Effector CD4-positive, alpha-beta T cell (primary cell): ENCODE measurements at places on chromosomes 11 and 22.
A peak's percentile ranks its signal among the peaks of the same experiment; 100 is the strongest.

DNA sequence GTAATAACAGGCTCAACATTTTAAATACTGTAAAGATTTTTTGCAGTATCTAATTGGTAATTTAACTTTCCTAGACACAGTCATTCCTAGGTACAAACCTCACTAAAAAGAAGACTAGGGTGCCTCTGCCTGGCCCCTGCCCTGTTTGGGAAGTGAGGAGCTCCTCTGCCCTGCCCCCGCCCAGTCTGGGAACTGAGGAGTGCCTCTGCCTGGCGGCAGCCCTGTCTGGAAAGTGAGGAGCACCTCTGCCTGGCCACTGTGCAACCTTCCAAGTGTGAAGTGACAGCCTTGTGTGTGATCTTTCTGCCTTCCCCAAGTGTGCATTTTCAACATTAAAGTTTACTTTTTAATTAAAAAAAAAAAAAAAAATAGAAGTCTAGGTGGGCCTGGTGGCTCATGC is 4.2 kb downstream of the CHORDC1 start:
- DNase-seq: no peak

DNA sequence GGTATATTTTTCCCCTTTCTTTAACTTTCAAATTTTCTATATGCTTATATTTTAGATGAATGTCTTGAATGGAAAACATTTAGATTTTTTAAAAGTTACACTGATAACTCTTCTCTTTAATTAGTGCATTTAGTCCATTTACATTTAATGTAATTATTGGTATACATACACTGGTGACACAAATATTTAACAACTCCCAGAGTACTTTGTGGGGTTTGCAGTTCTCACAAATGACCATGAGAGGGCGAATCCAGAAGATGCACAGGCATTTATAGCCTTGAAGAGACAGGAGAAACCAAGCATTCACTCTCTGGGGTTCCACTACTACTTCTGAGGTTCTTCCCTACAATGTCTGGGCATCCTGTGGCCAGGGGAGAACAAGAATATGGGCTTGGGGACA is 125.1 kb downstream of the TIMP3 start:
- DNase-seq: no peak

DNA sequence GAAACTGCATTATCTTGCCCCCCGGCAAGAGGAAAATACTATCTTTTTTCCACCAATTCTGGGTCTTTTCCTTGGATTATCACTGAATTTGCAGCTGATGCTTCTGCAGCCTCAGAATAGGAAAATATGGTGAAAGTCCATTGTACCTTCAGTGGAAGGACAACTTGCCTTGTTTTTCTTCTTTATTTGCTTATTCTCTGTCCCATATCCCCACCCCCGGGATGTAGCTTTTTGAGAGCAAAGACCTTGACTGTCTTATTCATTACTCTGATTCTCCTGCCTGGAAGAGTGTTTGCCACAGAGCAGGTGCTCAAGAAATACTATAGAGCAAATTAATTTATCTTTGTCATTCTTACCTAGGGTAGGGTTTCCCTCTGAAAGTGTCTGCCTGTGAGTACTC is 29.5 kb downstream of the UBASH3B start:
- no peak for DNase-seq

GRCh38 chr22:49549256-49550140 is 278.2 kb downstream of the BRD1 start:
- no peak for DNase-seq

GRCh38 chr11:65558930-65559509 is 861 bp upstream of the LTBP3 start:
- DNase-seq: no peak

- DNase-seq: peak; percentile 75
These were observed at the start of gene FDX1 for GRCh38 chr11:110429731-110430266. TSS of gene FDX1 (plus strand) at chr11:110429948. CDS start at chr11:110430121, 173 bp downstream.

- DNase-seq: no peak
These were observed 52.2 kb downstream of the IRAG1 start for GRCh38 chr11:10641177-10641911.

DNA sequence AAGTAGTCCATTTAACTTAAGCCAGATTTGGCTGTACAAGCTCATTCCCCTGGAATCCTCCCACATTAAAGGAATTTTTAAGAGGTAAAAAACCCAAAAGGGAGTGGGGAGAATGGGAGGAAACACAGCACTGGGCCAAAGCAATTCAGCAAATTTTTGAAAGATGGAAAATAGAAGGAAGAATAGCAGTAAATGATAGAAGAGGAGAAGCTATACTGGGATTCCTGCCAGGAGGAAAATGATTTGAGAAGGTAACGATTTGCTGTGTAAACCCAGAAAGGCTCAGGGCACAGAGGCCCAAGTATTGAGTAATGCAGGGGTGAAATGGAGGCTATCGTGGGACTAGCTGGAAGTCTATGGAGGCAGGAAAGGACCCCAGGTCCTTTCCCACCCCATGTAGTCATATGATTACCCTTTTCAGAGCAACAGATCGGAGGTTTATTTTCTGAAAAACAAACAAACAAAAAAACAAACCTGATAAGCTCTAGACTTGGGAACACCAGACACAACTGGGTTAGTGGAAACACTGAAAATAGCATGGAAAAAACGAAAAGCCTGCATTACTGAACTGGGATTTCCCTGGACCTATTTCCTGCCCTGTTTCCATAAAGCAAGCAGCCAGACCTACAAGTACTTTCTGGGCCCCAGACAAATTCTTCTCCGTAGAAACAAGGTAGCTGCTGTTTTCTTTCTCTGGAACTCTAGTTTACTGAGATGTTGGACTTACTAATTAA is 140.0 kb downstream of the SWAP70 start:
- no peak for DNase-seq

DNA sequence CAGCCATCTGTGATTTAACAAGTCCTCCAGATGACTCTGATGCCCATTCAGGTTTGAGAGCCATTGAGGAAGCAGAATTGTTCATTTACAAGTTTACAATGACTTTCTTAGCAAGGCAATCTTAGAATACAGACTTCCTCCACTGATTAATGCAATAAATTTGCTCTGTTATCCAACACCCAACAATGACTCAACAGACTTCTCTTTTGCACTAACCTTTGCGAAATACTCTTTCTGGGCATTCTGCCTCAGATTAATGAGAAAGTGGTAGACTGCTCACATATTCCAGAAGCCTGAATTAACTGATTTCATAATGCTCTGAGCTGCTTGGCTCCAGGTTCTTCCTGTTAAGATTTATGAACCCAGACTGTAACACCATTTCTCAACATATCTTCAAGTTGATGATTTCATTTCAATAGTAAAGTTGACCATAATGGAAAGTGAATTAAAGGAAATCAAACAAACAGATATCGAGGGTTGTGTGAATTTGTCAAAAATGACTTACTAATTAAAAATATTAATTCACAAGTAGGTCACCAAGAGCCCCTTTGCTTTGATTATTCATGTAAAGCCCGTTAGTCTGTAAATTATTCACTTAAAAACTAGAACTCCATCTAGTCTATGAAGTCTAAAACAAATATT is 70.5 kb upstream of the BLID start:
- no peak for DNase-seq

DNA sequence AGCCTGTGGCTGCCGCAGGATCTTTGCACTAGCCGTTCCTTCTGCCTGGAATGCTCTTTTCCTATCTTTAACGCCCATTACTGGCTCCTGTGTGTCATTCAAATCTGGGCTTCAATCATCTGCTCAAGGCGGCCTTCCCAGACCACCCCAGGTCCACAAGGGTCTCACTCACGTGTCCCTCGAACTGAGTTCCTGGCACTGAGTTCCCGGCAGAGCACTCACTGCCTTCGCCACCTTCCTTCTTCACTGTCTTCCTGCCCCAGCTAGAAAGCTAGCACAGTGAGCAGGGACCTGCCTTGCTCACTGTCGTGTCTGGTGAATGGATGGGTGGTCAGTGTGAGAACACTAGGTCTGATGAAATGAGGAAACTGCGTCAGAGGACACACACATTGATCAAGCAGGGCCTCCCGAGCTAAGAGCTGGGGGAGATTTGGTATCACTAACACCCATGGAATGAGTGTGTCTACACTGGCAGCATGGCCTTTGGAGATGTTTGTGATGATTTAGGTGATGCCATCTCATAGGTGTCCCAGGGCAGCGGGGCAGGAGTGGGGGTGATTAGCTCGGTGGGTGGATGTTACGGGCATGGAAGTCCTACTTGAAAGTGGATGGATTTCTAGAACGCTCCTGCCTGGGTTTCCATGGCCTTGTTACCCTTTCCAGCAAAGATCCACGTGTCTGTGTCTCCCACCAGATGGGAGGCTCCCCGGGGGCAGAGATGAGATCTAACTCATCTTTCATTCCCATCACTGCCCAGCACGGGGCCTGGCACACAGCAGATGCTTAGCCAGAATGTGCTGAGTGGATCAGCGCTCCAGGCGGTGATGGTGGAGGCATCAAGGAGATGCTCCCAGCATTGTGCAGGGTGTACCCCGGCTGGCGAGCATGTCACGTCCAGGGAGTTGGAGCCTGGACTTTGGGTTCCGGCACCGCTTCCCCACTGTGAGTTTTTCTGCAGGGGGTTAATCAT is 64.5 kb downstream of the SHISAL1 start:
- no peak for DNase-seq

DNA sequence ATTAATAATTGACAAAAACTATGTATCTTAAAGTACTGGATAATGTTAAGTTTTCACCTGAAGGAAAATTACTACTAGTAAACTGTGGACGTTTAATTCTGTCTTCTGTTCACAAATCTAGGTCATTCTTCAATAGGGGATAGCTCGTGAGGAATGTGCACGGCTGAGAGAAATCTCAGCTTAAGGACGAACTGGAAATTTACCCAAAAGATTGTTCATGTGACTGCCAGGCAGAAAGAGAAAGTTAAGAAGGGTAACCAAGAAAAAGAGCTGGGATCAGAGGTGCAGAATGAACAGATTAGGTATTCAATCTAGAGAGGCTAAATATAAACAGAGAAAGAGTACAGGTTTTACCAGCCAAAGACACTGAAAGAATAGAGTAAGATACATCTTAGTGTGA is 245.3 kb downstream of the CASP12 start:
- no peak for DNase-seq

DNA sequence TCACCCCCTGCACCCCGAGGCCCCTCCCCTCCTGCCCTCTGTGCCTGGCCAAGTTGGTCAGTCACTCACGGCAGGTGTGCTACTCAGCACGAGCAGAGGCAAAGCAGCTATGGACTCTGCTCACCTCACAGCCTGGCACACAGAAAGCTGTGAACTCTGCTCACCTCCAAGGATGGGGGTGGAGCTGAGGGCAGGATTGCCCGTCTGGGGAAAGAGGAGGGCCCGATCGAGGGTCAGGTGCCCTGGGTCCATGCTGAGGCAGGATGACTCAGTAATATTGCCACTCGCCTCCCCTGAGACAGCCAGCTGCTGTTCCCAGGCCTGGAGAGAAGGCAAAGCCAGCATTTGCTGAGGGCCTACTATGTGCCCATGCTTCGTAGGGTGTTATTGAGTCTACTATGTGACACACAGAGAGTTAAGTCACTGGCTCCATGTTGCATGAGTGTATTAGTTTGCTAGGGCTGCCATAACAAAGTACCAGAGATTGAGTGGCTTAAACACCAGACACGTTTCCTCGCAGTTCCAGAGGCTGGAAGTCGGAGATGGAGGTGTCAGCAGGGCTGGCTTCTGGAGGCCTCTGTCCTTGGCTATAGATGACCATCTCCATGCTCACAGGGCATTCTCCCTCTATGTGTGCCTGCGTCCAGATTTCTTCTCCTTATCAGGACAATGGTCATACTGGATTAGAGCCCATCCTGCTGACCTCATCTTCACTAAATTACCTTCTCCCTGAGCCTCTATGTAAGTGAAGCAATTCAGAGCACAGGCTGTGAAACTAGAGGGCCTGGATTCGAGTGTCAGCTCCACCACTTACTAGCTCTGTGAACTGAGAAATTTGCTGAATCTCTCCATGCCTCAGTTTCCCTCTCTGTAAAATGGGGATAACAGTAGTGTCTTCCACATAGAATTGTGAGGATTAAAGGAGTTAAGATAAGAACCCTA is 13.2 kb upstream of the TSKU start:
- DNase-seq: no peak

GRCh38 chr11:113796663-113797259 is 17.2 kb downstream of the CLDN25 start:
- DNase-seq: no peak

DNA sequence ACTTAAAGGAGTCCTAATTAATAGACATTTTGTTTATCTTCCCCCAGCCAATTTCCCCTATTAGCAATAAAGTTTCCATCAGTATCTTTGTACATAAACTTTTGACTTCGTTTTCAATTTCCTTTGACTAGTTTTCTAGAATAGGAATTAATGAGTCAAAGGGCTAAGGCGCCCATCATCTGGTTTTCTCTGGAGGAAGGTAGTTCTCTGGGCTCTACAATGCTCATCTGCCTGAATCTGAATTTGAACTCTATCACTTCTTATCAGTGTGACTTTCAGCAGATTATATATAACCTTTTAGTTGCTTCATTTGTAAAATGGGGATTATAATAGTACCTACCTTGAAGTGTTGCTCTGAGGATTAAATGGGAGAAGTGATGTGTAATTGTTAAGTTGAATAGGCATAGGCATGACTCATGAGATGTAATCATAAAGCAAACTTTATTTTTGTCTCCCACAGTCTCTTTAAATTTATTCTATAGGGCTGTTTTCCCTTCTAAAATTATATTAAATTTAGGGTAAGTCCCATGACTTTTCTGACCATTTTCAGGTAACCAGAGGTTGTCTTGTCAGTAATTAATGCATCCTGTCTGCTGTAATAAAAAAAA is 5.8 kb upstream of the TUB start:
- DNase-seq: no peak

DNA sequence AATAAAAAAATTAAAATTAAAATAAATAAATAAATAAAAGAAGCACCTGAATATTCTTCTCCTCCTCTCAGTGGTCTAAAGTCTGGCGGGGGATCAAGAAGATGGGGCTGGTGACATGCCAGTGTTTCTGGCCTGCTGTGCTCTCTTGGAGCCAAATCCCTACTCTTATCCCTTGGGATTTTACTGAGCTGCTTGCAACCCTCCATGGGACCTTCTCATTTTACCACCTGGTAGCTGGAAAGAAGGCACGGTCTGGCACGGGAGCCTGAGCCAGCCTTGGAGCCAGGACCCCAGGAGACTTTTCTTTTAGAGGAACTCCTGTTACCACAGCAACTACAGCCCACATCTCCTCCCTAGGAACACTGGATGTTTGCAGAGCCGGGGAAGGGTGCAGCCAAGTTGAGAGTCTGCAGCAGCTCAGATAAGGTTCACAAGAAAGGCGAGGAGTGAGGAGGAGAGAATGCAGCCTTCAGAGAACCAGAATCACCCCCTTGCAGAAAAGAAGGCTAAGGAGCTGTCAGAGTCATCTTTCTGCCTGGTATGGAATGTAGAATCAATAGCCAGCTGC is 21.4 kb downstream of the CD6 start:
- no peak for DNase-seq

- DNase-seq: no peak
These were observed 1.0 kb downstream of the NUP98 start for GRCh38 chr11:3796346-3796745.

- DNase-seq: no peak
These were observed 50.7 kb downstream of the TP53I11 start for GRCh38 chr11:44899959-44900358.
